ENCODE measurements at places on chromosomes 7 and 10. TPM values are rescaled to one million over a fixed set of nuclear protein-coding genes. Genes with fewer than 3 reads are reported as not detected.

Gene CHN2
- total RNA-seq, result 0.20 TPM

Gene PTPRN2
- total RNA-seq, result 9.0 TPM

Gene PHKG1
- total RNA-seq, result 0.39 TPM

DNA sequence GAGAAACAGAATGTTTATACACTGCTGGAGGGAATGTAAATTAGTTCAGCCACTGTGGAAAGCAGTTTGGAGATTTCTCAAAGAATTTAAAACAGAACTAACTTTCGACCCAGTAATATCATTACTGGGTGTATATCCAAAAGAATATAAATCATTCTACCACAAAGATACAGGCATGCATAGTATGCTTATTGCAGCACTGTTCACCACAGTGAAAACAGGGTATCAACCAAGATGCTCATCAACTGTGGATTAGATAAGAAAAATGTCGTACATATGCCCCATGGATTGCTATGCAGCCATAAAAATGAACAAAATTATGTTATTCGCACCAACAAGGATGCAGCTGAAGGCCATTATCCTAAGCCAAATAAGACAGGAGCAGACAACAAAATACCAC, 343.1 kb upstream of the KCND2 start:
- DNase-seq, result no peak

DNA sequence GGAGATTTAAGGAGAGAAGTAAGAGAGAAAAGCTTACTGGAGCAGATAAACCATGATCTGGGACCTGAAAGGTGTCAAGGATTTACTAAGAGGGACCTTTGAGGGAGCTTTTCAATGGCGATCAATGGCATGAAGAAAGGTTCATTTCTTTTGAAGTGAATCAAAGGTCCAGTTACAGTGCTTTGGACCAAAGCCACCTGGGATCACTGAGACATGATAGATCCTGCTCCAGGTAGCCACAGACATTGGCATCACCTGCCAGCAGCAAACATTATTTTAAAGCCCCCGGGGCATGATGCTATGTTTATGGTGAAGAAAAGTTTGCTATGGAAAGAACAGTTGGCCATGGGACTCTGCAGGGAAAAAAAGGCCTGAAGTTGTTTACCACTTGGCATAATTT, 109.4 kb downstream of the SLC25A13 start:
- DNase-seq, result no peak

GRCh38 chr10:19325581-19325980, 277.0 kb downstream of the MALRD1 start:
- DNase-seq, result no peak

All from RPMI7951 (cell line).